Stimulated activated CD4-positive, alpha-beta T cell treated with anti-CD3 and anti-CD28 coated beads, Interleukin-4, amount 100 ng/mL, for 1 hour (primary cell): ENCODE measurements at places on chromosomes 4 and X.

DNA sequence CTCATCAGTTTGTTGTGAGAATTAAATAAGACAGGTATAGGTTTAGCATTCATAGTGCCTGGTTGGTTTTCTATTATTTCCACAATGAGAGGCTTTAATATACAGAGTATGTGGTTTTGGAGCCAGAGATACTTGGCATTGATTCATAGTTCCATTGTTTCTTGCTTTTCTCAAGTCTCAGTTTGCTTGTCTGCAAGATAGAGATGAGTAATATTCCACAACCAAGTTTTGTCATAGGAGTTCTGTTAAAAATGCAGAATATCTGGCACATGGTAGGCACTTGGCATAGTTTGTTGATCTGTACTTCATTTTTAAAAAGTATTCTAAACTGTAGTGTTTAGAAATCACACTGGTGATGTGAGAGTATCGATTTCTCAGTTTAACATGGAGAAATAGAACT lies 37.5 kb upstream of the EDA2R start:
- no peak for DNase-seq

DNA sequence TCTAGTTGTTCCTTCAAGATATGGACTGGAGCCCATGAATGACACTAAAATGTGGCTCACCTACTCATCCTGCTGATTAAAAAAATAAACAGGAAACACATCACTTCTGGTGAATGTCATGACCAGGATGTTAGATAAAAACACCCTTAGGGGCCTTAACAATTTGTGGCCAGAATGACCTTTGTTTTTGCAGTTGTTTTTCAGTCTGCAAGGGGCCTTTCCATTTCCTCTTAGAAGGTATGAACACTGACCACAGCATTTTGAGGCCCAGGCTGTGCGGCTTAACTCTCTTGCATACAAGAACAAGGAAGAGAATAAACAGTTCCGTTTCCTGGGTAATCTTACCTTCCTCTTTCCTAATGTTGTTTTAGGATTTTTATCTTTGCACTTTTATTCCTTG lies 113.2 kb downstream of the IL1RAPL2 start:
- no peak for DNase-seq

GRCh38 chr4:39037491-39037825 lies 5.2 kb upstream of the TMEM156 start:
- no peak for DNase-seq

DNA sequence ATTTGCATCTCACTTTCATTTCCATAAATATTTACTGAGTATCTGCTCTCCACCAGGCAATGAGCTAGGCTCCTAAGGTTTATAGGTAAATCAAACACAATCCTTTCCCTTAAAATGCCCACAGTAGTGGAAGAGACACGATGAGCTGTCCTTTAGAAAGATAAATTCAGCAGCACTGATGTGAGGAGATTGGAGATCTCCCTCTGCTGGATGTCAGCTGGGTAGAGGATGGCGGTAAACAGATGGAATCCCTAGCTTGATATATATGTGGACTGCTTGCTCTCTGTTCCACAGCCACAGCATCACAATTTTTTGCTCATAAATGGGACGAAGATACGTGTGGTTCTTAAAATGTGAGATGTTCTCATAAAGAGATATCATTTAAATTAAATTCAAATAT lies 216.4 kb upstream of the RASGEF1B start:
- no peak for DNase-seq

DNA sequence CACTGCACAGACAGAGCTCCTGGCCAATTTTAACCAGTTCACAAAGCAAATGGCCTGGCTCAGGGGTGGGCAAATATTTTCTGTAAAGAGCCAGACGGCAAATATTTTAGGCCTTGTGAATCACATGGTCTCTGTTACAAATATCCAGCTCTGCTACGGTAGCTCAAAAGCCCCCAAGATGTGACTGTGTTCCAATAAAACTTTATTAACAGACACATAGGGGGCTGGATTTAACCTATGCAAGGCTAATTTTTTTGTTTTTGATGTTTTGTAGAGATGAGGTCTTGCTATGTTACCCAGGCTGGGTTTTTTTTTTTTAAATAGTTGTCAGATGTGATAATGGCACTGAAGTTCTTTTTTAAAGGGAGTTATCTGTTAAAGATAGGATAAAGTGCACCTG lies 65.4 kb downstream of the PRKX start:
- DNase-seq, result no peak
